ENCODE measurements at places on chromosomes 11 and 22.

- no peak for DNase-seq
Measured at GRCh38 chr11:62863687-62864335, 16.9 kb upstream of the SLC3A2 start.

DNA sequence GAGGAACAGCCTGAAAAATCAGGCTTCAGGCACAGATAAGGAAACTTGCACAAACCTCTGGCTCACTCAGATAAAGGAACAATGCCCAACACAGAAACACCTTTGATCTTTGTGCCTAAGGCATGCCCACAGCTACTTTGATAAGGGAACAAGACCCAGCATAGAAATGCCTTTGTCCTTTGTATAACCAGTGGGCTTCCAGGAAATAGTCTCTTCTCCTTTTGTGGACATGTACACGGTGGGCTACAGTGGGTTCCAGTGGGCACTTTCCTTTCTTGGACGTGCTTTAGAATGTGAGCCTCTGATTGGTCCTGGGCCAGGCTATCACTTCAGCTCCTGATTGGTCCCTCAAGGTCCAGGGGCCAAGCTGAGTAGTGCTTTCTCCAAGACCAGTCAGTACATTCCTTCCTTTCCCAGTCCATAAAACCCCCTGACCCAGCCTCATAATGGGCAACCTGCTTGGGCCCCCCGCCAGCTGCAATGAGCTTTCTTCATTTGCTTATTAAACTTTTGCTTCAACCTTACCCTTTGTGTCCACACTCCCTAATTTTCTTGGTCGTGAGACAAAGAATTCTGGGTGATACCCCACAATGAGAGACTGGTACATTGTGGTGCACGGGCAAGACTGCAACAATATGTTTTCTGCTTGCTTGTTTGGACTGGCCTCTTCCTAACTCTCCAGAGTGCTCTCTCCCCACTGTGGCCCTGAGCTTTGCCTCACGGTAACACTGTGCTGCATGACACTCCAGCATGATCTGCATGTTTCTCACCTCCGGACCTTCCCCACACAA, 1.7 kb upstream of the CABIN1 start:
- no peak for DNase-seq

GRCh38 chr11:117097014-117097388, 1.2 kb downstream of the SIK3 start:
- no peak for DNase-seq

GRCh38 chr11:113341388-113342165, 27.2 kb downstream of the TTC12 start:
- DNase-seq = no peak

GRCh38 chr22:21632237-21632895, at the start of gene CCDC116:
Gene CCDC116 (plus strand): TSS chr22:21632760. CDS start chr22:21633182, 422 bp downstream.
- peak; percentile 72 for DNase-seq

- no peak for DNase-seq
Measured at GRCh38 chr11:79400717-79401330, 40.0 kb downstream of the TENM4 start.

DNA sequence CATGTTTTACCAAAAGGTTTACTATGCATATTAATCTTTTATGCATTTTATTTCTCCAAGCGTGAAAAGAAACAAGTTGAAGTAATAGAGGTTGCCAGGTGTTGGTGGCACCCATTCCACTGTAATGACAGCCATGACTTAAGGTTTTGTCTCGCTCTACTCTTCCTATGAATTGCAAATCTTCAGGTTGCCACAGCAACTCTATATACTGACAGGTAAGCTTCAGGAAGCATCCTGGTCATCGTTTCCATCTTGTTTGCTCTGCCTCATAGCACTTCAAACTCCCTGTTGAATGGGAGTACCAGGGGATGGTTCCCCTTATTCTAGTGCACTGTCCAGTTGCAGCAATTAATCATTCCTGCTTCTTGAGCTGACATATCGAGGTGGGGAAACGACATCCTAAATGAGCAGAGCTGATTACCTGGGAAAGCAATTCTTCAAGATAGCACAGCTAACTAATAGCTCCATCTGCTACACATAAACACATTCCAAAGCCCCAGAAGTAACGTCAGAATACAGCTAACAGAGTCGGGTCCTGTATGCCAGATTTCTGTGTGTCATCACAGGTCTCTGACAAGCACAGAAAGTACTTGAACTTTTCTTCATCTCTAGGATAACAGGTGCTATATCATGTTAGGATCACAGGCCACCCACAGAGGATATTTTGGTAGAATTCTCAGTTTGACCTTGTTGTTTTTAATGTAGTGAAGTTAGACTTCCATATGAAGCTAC, 80.3 kb downstream of the CADM1 start:
- DNase-seq = no peak

DNA sequence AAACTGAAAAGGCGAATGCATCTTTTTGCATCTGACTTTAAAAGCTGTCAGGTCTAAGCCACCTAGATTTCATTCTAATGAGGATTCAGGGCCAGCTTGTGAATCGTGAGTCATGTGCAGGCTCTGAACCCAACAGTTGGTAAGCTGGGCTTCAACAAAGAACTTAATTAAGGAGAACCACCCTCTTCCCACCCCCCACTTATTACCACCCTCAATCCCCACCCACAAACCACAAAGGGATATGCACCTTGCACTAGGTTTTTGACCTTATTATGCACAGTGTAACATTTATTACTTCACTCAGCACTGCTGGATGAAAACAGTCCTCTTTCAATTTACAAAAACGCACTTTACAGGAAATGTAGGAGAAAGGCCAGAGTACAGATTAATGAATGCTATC, 94.1 kb upstream of the LIN7C start:
- DNase-seq = no peak
